ENCODE measurements at places on chromosomes 3 and 15. TPM values are rescaled to one million over a fixed set of nuclear protein-coding genes. Genes with fewer than 3 reads are reported as not detected.

SACM1L gene
- total RNA-seq = 27.5 TPM

AADACL2 gene
- not detected for total RNA-seq

NR1I2 gene
- total RNA-seq = 0.11 TPM

GASK1A gene
- 0.75 TPM for total RNA-seq

DNA sequence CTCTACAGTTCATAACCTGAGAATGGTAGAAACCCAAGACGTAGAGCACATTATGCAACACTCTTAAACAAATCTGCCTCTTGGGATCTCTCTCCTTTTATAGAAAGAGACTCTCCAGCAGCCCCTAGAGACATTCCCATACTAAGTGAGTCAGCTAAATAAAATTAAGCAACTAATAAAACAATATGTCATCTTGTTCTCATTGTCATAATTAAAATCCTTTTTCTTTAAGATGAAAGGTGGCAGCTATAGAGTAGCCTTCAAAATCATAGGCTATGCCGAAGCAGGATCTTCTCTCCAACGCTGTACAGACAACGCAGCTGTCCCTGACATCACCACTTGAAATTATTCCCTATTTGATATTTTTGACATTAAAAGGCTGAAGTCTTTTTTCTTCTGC lies 790.0 kb downstream of the FHIT start:
- DNase-seq = no peak

DNA sequence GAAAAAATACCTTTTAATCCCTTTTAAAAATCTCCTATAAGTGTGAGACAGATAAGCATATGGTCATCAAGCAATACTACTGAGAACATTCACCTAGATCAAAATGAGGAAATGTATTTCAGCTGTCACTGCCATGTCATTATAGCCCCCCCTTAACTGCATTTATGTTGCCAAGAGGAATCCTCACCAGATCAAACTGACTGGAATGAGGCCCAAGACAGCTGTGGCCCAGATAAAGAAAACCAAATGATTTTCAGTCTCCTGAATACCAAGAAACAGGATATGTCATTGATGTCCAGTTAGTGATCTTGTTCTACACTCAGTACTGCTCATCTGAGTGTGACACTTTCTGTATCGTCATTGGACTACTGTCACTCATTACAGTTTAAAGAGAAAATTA lies 35.1 kb upstream of the CPB1 start:
- DNase-seq = no peak

DNA sequence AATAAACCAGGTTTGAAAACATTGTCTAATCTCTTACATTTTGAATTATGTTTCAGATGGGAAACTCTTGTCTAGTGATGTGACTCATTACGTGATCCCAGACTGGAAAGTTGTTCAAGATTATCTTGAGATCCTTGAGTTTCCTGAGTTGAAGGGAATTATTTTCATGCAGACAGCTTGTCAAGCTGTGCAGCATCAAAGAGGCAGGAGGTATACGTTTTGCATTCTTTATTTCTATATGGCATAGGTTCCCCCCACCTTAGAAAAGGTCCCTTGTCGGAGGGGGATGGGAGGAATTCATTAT lies 1.5 kb downstream of the DIS3L start:
- no peak for DNase-seq

Measured in Right ventricle myocardium superior (tissue), 1 donor.